Astrocyte (in vitro differentiated cells and primary cell): ENCODE measurements at places on chromosomes 16 and 17. TPM values are rescaled to one million over a fixed set of nuclear protein-coding genes. Genes with fewer than 3 reads are reported as not detected.

Gene ACACA
- 74.3 and 88.3 TPM in 2 replicates for total RNA-seq

Gene ZSCAN10
- total RNA-seq, result 0.22 and 0.25 TPM in 2 replicates

Gene PIK3R5
- 0.30 TPM in 1 of 2 replicates, not detected in the other for total RNA-seq

Gene FAAP100
- 35.8 and 38.9 TPM in 2 replicates for total RNA-seq

Gene HOXB1
- not detected in 2 replicates for total RNA-seq

Gene EVPL
- not detected in 2 replicates for total RNA-seq

Gene HIC1
- total RNA-seq, result 9.0 and 14.5 TPM in 2 replicates

Gene KRTAP9-8
- total RNA-seq, result not detected in 2 replicates

DNA sequence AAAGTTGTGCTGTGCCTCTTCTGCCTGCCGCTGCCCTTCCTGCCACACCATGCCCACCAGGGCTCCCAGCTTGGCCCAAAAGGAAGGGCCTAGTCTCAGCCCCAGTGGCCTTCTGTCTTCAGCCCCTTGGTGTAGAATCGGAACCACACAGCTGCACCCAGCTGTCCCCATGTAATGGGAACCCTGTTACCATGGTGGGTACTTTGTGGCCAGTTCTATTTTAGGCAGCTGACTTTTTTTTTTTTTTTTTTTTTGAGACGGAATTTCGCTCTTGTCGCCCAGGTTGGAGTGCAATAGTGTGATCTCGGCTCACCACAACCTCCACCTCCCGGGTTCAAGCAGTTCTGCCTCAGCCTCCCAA, 163.3 kb upstream of the GSE1 start:
- DNase-seq, result no peak

GRCh38 chr17:7508846-7509245, 24.7 kb downstream of the POLR2A start:
- no peak for DNase-seq

- peak; percentile 62 for DNase-seq
These were observed 57.5 kb downstream of the WIPI1 start for GRCh38 chr17:68399638-68400403.

DNA sequence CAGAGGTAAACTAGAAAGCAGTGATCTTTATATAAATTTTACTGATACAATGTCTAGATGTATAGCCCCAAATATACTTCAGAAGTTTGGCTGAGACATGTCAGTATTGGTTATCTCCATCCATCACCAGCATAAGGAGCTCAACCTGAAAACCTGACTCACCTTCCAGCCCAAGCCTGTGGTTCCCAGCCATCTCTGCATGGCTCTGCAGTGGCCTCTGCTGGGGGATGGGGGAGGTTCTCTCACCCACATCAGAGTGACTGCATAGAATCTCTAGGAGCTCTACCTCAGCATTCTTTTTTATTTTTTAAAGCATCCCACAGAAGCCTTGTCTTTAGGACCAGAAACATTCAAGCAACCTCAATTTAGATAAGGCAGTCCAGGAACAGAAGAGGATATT, 27.3 kb downstream of the USP7 start:
- peak; percentile 73 for DNase-seq

- no peak for DNase-seq
These were observed 15.3 kb upstream of the ABCC11 start for GRCh38 chr16:48262631-48263030.

DNA sequence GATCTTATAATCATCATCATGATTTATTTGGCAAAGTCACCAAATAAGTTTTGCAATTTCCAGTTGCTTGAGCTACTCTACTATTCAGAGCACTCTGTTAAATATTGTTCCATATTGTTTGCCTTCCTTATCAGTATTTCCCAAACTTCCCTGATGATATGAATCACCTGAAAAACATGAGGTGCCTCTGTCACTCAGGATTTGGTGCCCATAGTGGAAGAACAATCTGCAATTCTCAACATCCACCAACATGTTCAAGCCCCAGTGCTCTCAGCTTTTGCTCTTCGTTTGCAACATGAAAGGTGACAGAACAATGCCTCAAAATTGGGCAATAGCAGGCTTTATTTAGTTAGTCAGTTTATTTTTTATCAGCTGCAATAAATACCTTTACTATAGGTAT, 28.6 kb upstream of the WSB1 start:
- DNase-seq, result no peak

DNA sequence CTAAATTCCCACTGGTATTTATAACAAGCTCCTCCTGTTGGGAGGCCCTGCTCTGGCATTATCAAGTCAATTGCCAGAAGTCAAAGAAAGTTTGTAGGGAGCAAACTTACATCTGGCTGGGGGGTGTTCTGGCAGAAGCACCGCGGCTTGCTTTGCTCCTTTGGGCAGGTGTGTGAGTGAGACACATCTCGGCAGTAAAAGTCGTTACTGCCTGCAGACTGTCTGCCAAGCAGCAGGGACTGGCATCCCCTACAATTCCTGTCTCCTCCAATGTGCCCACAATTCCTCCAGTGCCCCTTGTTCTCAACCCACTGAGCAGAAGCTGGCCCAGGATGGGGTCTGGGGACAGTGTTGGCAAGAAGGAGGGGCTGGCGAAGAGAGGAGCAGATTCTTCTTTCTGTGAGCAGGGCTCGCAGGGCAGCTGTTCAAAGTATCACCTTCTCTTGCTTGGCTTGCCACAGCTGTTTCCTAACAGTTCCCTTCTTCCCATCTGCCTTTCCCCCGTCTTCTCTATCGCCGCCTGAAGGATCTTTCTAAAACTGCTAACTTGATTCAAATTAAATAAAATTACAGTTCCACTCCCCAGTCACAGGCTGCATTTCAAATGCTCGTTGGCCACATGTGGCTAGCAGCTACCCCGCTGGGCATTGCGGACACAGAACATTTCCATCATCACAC, 30.2 kb downstream of the SPACA3 start:
- no peak for DNase-seq

- no peak for DNase-seq
These were observed 90.4 kb downstream of the TMEM100 start for GRCh38 chr17:55632236-55632635.

GRCh38 chr17:17512866-17513265, 16.7 kb upstream of the RASD1 start:
- DNase-seq, result no peak

GRCh38 chr17:77535892-77536291, 395.1 kb downstream of the SEC14L1 start:
- DNase-seq, result no peak

DNA sequence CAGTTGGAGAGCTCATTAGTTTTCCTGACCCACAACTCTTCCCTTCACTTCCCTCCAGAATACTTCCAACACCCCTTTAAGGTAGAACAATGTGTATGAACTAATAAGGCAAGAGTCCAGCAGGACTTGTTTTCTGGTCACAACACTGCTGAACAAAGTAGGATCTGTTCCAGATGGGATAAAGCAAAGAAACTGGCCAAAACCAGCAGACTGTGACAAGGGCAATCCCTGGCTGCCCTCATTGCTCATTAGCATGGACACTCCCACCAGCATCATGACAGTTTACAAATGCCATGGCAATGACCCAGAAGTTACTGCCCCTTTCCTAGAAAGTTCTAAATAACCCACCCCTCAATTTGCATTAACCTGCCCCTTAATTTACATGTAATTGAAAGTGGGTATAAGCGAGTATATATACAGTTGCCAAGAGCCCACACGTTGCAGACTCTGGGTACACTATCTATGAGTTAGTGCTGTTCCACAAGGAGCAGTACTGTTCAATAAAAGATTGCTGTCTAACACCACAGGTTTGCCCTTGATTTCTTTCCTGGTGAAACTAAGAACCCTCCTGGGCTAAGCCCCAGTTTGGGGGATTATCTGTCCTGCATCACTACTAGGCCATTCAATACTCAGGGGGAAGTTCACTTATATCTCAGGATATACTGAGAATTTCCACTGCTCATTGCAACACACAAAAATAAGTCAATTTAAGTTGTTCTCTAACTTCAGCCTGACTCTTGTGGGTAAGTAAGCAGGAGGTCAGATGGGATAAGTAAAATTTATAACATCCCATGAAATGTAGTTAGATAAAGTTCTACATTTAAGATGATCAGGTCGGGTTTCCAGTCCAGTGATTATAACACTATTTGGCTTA, 82.3 kb downstream of the SSH2 start:
- DNase-seq, result no peak

- DNase-seq, result no peak
These were observed 23.3 kb downstream of the MEAK7 start for GRCh38 chr16:84481051-84481735.

GRCh38 chr17:32936894-32937500, 9.0 kb downstream of the TMEM98 start:
- peak; percentile 41 for DNase-seq

GRCh38 chr16:12661656-12662172, 142.0 kb downstream of the CPPED1 start:
- DNase-seq, result no peak

DNA sequence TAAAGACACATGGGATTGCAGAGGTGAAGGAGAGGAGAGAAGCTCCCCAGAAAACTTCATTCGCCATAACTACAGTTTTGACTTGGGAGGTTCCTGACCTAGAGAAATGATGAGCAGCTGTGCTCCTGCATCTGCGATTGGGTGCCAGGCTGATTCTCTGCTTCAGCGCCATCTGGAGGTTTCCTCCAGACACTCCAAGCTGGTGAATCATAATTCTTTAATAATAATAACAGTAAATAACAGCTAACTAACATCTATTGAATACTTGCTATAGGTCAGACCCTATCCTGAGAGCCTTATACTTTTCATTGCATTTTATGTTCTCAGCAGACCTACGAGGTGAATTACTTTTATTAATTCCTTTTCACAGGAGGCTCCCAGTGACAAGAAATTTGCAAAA, 575.8 kb downstream of the TOX3 start:
- DNase-seq, result no peak

- no peak for DNase-seq
These were observed 24.8 kb downstream of the TRPV3 start for GRCh38 chr17:3532859-3533142.

DNA sequence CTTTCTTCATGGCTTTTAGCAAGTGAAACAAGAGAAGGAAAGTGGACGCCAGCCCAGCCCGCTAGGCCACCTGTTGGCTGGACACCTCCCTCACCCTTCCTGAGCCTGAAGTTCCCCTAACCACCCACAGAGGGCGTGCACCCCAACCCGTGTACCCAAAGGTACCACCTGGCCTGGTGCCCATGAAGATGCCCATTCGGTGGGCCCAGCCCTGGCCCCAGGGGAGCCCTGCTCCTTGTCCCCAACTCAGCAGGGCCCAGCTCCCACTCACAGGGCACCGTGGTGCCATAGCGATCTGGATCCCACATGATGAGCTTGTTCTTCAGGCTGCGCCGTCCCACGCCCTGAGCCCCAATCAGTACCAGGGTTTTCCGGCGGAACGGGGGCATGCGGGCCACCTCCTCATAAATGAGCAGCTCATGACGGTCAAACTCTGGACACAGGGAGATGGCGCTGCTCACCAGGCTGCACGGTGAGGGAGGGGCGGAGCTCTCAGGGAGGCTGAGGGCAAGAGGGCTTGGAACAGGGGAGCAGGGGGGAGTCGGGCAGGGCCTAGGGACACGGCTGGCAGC, 26.8 kb downstream of the MPP2 start:
- no peak for DNase-seq

DNA sequence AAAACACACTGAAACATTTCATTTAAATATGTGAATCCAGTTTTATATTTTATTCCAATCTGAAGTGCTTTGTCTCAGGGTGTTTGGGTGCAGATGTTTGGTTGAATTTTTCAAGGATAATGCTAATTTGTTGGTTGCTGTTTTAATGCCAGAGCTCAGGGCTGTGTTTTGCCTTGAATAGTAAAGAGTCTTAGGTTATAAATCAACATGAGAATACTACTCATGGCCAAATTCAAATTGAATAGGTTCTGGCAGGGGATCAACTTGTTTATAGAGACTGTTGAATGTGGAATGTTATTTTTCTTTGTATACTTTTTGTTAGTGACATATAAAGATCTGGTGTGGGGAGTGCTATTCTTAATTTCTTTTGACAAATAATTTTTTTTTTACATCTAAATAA, 18.8 kb downstream of the TOM1L1 start:
- no peak for DNase-seq

- DNase-seq, result no peak
These were observed 7.9 kb downstream of the SPOP start for GRCh38 chr17:49670002-49670401.

GRCh38 chr16:13866073-13866472, 53.9 kb upstream of the ERCC4 start:
- peak; percentile 53 for DNase-seq

DNA sequence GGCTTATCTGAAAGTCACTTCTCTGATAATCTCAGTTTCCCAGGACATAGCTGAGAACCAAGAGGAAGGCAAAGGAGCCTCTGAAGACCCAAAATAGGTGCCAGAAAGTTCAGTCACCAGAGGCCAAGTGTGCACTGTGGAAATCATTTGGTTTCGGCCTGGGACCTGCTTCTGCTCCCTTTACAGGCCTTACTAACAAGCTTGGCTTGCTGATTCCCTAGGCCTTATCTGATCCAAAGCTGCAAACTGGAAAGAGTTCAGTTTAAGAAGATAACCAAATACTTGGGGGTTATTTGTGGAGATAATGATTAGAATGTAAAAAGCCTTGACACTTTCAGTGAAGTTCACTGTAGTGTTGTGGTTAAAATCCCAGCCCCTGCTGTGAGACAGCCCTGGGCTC, 17.0 kb downstream of the ITGA3 start:
- peak; percentile 44 for DNase-seq

DNA sequence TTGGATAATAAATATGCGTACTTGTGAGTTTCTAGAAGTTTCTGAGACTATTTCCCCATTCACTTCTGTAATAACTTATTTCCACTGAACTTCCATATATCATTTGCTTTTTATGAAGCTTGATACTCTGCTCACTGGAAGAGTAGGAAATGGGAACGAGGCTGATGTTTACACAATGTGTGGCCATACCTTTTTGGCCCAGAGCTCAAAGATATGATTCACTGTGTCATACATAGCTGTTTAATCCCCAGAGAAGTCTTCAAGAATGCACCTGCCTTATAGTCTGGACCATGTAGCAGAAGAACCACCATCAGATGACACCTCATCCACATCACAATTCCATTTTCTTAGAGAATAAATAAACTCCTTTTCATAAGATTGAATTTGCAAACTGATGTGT, 40.3 kb upstream of the TEKT3 start:
- no peak for DNase-seq
